ENCODE measurements at places on chromosomes 4 and X.

- DNase-seq = no peak
Observed at GRCh38 chrX:39856472-39857121, 241.2 kb downstream of the BCOR start.

DNA sequence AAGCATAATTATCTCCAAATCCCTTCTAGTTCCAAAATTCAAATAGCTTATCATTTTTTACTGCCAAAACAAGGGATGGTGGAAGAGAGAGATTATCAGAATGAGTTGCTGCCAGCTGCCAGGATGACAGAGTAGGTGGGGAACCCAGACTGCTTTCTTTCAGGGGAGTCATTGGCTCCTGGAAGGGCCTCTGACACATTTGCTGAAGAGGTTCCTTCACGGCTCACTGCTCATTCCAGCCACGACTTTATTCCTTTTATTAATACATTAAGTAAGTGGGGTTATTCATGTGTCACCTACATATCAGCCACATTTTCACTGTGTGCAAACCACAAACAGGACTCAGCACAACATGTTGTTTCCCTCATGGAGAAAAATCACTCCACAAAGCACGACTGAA, 12.7 kb upstream of the SMIM43 start:
- no peak for DNase-seq

- DNase-seq = no peak
Observed at GRCh38 chr4:158891256-158891655, 122.4 kb downstream of the FNIP2 start.

DNA sequence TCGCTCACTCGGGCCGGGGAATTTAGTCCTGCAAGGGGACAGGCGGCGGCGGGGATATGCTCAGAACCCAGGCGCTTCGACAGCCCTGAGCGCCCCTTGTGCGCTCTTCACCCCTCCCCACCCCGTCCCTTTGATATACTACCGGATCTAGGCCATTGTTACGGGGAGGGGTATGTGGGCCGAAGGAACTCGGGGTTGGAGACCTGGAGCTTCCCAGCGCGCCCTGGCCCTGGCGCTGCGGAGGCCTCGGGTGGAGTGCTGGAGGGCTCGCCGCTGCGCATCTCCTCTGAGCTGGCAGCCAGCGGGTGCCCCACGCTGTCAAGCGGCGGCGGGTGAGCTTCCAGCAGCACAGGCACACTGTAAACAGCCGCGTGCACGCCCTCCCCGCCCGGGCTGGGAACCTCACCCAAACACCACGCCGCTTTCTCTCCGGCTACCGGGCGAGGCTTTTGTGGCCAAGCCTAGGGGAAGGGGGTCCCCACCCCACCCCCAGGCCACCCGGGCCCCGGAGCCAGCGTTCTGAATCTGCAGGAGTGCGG, 54.5 kb upstream of the BCOR start:
- no peak for DNase-seq

DNA sequence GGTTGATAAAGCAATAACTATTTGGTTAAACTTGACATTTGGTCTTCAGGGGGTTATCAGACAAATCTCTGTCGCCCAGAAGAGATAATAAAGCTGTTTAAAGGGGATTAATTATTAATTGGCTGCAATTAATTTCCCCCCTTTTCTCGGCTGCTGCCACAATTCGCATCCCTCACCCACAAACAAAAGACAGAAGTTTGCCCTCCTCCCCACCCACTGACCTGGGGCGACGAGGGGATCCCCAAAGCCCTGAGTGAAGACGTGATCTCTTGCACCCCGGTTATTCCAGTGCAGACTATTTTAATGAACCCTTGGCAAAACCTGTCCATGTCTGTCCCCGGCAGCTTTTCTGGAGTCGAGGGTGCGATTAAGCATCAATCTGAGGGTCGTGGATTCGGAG, 55.7 kb upstream of the TMEM33 start:
- DNase-seq = no peak
